H9 (cell line): ENCODE measurements at places on chromosomes 6 and 20. TPM values are rescaled to one million over a fixed set of nuclear protein-coding genes. Genes with fewer than 3 reads are reported as not detected.

The SLC17A1 gene
- total RNA-seq = not detected in 2 replicates

GRCh38 chr6:162543221-162543620 lies 184.3 kb downstream of the PRKN start:
- H3K4me3 ChIP-seq = no peak overlapping the region
- no peak overlapping the region for H3K27ac ChIP-seq
- H3K27me3 ChIP-seq = no peaks in the 10 kb centered on the region
- no peaks in the 10 kb centered on the region for H3K36me3 ChIP-seq
- DNase-seq = peak; percentile 68

DNA sequence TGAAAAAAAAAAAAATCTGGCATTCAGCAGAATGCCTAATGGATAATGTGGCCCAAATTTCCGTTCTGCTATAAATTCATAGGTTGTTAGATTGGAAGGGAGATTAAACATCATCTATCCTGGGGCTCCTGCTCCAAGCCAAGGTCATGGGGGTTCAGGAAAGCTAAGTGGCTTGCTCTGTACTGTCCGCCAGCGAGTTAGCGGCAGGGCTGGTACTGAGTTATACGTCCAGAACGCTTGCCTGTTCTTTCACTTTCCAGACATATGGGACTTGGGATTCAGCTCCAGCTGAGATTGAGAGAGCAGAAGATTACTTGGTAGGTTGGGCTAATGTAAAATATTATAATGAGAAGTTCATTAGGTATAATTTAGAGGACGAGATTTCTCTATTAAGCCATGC lies 858 bp downstream of the RWDD1 start:
- DNase-seq = no peak
- H3K27ac ChIP-seq = no peak overlapping the region
- H3K4me3 ChIP-seq = peak overlapping the region; percentile 100
- peaks cover 2% of the 10 kb centered on the region; the same call in 1 of the 2 replicates for H3K4me1 ChIP-seq

DNA sequence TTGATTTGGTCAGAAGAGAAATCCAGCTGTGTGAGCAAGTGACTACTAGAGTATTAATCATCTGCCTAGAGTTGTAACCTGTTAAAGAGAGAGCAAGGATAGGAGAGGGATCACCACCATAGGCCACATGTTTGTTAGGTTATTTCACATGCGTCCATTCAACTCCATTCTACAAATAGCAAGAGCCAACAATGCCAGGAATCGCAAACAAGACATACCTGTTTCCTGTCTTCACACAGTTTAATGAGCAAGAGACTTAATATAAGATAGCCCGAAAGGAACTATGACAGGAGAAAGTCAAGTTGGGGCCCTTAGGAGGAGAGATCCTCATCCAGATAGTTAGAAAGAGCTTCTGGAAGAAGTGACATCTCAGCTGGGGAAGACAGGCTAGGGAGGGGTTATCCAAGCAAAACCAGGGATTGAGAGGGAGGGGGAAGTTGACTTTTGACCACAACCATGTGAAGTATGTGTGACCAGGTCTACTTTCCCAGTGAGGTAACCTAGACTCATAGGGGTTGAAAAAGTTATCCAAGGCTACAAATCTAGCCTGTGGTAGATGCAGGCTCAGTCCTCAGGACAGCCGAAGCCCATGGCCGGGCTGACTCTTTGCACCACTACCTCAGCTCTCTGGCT lies 147.4 kb downstream of the ALDH8A1 start:
- no peaks in the 10 kb centered on the region for H3K4me1 ChIP-seq
- no peaks in the 10 kb centered on the region for H3K36me3 ChIP-seq
- no peak for DNase-seq
- no peak overlapping the region for H3K27ac ChIP-seq
- H3K27me3 ChIP-seq = no peaks in the 10 kb centered on the region
